ENCODE measurements at places on chromosomes 7 and 10.

GRCh38 chr10:6399231-6399741 is 180.8 kb downstream of the PRKCQ start:
- no peak for DNase-seq

DNA sequence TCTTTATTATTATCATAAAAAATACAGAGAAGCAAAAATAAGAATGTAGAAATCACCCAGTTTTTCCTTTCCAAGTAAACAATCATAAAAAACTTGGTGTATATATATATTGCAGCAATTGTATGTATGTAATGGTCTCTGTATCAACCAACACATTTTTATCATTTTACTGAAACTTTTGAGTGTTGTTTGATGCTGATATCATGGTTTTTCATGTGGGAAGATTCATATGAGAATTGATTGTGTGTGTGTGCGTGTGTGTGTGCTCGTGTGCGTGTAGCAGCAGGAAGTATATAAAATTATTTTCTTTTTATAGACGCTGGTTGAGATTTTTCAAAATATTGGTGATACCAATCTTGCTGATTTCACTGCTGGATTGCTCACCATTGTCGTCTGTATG is 22.3 kb downstream of the SLC26A4 start:
- no peak for DNase-seq

DNA sequence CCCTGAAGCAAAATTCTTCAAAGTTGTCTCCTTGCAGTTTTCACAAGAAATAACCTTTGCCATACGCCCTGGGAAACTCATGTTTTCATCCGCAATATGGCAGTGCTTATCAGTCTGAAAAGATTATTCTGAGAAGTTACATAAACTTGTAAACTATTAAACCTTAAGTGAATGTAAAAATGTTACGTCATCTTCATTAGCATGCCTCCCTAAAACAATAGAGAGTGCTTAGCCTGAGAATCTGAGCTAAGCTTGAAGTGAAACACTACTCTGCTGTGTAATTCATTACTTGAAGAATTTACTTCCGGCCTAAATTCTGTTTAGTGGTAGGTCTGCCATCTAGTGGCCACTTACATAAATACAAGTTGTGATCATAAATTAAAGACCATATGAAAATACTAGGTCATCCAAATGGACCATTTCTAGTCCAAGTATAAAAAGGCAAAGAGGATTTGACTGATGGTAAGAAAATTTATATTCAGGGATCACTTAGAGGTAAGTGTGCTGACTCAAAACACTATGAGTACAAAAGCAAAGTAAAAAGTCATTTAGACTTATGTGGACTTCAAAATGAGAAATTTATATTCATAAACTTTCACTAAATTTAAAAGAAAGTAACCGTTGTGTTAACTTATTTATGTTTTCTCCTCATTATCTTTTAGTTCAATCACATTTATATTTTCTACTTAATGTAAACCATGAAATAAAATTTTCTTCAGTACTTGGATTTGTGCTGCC is 745.1 kb upstream of the LRRTM3 start:
- DNase-seq = peak; percentile 4

DNA sequence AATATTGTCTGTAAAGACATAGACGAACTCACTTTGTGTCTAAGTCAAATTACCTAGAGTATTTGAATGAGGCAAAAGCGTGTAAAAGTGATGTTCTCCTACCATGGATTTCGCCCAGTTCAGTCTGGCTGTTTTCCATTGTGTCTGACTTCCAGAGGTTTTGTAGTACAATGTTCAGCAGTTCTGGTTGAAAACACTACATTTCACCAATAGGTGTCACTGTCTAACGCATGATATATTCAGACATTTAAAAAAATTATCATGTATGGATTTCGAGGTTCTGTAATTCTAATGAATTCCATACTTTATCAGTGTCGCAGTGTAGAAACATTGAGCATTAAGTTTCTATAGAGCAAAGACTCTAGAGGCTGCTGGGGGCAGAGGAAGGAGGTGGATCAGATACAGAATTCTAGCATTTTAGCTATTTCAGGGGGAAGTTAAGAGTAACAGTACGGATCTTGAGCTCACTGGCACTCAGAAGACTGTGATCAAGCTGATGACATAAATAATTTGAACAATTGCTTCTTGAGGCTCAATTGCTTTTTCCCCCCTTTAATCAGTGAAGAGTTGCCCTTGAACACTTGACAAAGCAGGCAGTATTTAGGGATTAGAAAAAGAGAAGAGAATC is 196.9 kb upstream of the RHOBTB1 start:
- no peak for DNase-seq

GRCh38 chr10:31961277-31962074 is 32.8 kb upstream of the ARHGAP12 start:
- DNase-seq = peak; percentile 22

DNA sequence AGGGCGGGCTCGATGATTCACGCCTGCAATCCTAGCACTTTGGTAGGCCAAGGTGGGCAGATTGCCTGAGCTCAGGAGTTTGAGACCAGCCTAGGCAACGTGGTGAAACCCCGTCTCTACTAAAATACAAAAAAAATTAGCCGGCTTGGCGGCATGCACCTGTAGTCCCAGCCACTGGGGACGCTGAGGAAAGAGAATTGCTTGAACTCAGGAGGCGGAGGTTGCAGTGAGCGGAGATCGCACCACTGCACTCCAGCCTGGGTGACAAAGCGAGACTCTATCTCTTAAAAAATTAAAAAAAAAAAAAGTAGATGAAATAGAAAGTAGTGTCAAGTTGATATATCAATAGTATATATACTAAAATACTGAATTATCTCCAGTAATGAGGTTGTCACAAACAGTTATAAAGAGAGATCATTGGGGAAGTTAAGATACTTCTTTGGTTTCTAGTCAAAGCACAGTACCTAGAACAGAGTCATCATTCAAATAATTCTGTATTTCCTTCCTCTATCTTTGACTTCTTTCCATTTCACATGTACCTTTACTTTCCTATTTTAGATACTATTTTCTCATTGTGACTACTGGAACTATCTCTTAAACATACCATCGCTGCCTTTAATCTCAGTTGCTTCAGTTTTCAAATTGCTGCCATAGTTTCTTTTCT is 491.7 kb downstream of the GRM8 start:
- no peak for DNase-seq

DNA sequence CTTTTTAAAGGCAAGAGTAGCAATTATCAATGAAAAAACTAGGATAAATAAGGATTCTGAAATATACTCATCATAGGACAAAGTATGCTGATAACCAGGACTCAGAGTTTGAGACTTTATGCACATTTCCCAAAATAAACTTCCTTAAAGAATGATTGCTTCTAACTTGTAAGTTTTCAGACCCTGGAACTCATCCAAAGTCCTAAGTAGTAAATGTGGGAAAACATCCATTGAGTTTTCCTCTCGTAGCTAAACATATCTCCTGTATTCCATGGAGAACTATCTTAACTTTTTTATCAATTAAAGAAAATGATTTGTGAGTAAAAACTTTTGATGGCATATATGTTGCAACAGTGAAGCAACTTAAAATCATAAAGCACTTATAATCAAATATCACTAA is 285.2 kb upstream of the KLF6 start:
- no peak for DNase-seq

DNA sequence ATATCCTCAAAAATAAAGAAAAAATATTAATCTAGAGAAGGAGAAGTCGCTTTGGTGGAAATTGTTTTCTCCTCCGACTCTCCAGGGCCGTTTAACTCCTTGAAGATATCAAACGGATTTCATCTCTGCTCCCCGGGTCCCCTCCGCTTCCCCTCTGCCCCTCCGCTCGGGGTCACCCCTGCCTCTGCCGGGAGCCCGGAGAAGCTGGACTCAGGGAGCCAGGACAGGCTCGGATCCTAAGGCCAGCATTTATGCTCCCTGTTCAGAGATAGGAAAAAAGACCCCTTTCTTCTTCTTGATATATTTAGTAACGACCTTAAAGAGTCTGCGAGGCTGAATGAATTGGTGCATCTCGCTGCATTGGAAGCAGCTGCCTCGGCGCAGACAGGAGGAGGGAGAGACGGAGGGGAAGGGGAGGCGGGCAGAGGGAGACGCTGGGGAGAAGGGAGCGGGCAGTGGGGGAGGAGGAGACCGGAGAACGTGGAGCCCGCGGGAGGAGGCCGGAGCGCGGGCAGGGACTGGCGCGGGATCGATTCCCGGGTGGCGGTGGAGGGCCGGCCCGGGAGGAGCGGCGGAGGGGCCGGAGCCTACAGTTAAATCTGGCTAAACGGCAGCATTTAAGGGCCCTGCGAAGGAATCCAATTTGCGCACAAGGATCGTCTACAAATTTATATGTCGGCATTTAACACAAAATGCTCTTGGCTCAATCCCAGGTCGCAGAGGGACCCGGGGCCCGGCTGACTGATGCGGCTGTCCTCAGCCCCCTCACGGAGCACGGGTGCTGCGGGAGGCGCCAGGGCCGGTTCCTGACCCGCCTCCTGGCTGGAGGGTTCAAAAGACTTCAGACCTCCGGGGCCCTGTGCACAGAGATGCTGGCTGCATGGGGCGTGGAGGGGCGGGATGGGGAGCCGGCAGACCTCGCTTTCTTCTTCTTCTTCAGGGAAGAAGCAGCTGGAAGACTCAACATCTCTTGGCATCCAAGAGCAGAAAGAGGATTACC is 55.6 kb downstream of the CRTAC1 start:
- no peak for DNase-seq

GRCh38 chr10:97925308-97925938 is 75.8 kb downstream of the GOLGA7B start:
- no peak for DNase-seq

All from stimulated activated naive CD8-positive, alpha-beta T cell treated with anti-CD3 and anti-CD28 coated beads, Interleukin-15, Interleukin-2, amounts not matched to agents 100 U/mL and 50 U/mL, for 24 hours (primary cell).